Stimulated activated CD4-positive, alpha-beta T cell treated with anti-CD3 and anti-CD28 coated beads, Interleukin-2, amount 100 ng/mL, for 4 hours (primary cell): ENCODE measurements at places on chromosomes 7 and 10.

- no peak for DNase-seq
These were observed 30.2 kb upstream of the ARHGAP12 start for GRCh38 chr10:31958856-31959255.

DNA sequence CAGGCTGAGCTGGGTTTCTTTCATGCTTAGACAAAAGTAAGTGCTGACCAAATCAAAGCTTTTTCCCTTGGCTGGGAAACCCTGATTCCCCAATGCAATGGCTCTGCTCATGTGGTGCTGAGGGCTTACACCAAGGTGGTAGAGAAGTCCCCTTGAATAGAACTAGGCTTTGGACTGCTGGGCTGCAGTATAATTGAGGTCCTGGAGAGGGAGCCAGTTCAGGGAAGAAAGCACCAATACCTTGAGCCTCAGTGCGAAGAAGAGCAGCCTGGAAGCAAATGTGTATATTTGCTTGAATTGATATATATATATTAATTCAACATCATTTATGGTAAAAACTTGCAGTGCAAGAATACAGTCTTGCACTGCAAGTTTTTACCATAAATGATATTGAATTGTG, 391.1 kb downstream of the RPS24 start:
- DNase-seq: no peak

GRCh38 chr10:6187278-6187677, 15.5 kb upstream of the PFKFB3 start:
- DNase-seq: no peak

DNA sequence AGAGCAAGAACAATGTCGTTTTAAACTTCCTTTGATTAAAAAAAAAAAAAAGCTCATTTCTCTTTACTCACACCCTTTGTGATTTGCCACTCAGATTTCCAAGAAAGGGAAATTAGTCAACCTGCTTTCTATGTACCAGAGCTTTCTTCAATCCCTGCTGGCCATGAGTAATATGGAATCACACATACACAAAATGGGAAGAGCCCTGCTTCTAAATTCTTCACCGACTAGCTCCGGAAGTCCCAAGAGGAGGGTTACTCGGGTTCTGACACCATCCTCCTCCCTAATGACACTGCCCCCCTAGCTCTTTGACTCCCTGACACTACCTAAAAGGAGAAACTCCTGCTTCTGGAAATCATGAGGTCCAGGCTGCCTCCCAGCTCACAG, 81.8 kb upstream of the SFMBT2 start:
- DNase-seq: no peak

DNA sequence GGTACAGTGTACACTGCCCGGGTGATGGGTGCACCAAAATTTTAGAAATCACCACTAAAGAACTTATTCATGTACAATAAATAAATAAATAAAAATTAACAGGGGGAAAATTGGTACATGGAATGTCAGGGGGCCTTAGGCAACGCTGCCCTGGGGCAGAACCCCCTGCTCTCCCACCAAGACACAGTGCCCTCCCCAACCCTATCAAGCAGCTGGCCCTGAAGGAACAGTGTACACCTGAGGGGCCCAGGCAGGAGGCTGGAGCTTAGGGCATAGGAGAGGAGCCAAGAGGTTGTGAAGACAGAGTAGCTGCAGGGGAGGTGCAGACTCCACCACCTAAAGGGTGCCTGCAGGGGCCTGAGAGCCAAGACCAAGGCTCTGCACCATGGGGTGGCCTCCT, 128.8 kb downstream of the BMS1 start:
- DNase-seq: no peak

DNA sequence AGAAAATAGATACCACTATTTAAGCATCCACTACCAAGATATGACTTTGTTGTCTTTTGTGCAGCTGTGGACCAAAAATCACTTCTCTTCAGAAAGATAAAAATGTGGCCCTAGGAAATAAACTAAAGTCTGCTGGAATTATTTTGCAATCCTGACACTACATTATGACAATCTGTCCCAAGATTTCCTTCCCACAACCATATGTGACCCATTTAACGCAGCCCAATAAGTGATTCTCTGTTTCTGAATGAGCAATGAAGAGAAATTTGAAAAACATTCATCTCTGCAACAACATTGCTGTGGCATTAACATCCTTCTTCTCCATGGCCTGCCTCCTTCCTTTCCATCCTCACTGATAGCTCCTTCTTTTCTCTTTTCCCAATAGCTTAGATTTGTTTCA, 212.0 kb downstream of the TSPAN12 start:
- no peak for DNase-seq

- no peak for DNase-seq
These were observed 66.0 kb upstream of the VIPR2 start for GRCh38 chr7:159210581-159211235.

- no peak for DNase-seq
These were observed 495.2 kb upstream of the ADARB2 start for GRCh38 chr10:2232479-2232878.

DNA sequence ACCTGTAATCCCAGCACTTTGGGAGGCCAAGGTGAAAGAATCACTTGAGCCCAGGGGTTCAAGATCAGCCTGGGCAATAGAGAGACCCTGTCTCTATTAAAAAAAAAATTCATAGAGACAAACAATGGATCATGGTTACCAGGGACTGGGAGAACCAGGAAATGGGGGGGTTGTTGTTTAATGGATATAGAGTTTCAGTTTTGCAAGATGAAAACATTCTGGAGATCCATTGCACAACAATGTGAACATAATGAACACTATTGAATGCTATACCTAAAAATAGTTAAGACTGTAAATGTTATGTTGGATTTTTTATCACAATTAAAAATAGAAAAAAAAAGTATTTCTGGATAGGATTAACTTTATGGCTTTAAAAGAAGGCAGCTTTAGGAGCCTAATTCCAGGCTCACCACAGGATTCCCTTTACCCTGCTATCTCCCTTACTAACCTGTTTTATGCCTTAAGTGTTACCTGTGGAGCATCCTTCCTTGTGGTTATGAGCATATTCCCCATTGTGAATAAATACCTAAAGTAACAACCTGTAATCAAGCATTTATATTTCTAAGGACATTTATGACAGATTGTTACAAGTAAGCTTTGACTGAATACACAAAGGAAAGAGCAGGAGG, 45.1 kb upstream of the SGCE start:
- DNase-seq: no peak

GRCh38 chr10:126425489-126426065, 37.3 kb upstream of the ADAM12 start:
- no peak for DNase-seq

DNA sequence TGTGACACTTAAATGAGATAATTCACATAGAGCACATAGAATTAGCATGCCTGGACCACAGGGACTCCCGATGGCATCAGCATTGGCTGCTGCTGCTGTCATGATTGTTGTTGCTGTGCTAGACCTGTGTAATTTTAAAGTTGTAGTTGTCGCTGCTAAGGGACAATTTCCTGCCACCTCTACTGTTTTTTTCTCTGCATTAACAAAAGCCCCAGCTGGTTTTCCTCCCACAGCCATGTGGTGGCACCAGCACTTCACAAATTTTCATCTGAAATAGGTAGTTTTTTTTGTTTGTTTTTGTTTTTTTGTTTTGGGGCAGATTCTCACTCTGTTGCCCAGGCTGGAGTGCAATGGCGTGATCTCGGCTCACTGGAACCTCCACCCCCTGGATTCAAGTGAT, 25.4 kb upstream of the PRXL2A start:
- peak; percentile 16 for DNase-seq

GRCh38 chr7:115127399-115128021, 205.6 kb downstream of the MDFIC start:
- DNase-seq: no peak

- DNase-seq: no peak
These were observed 300.0 kb upstream of the C7orf33 start for GRCh38 chr7:148290538-148290937.

DNA sequence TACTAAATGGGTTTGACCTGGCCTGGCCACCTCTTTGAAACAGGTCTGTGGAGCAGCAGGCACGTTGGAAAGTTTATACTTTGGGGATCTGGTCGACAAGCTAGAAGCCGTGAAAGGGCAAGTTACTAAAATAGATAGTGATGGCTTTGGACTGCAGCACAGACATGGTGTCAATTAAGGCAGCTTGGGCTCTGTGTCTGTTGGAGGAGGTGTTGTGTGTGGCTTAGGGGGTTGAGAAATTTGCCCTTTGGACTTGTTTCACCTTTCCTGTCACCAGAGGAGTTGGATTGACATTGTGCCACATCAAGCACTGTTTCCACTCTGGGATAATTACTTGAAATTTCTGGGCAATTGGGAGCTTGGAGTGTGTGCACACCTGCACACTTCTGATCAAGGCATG, 251.8 kb upstream of the MKI67 start:
- DNase-seq: no peak

- no peak for DNase-seq
These were observed 185.2 kb downstream of the SKIDA1 start for GRCh38 chr10:21340331-21340730.

- no peak for DNase-seq
These were observed 557 bp downstream of the TMEM120A start for GRCh38 chr7:75993689-75994387.

GRCh38 chr10:45373003-45373575, 927 bp upstream of the ALOX5 start:
- DNase-seq: peak; percentile 29

- DNase-seq: peak; percentile 78
These were observed at the start of gene DNMBP for GRCh38 chr10:100009793-100010676. DNMBP (minus strand) TSS chr10:100009947; CDS start chr10:99972124, 37,823 bp downstream.

DNA sequence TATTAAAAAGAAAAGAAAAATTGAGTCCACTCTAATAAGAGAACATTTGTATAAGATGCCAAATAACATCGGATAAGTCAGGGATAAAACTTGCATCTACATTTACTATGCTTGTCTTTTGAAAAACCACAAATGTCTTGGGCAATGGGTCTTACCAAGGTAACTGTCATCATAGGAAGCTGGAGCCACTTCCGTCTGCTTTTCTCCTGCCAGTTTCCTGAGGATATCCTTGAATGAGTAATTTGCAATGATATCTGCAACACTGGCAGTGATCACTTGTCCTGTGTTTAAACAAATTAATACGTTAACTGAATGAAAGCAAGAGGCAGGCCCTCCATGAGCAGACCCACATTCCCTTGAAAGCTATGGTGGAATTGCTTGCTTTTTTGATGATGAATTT, 47.3 kb downstream of the ITGA8 start:
- no peak for DNase-seq

DNA sequence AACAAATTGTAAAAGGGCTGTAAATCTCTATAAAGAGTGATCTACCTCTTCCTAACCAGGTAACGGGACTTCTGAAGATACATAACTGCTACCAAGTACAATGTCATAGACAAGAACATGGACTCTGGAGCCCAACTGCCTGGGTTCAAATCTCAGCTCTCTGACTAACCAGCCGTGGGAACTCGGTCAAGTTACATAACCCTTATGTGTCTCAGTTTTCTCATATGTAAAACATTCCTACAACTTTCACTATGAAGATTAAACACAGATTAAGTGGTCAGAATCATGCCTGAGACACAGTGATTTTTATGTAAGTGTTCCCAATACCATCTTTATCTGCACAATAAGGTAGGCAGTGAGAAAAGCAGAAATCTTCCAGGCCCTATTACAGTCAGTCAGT, 52.6 kb downstream of the ITGB1 start:
- DNase-seq: no peak

GRCh38 chr10:116190883-116191282, 82.1 kb downstream of the GFRA1 start:
- DNase-seq: no peak

GRCh38 chr10:106493751-106494150, 670.8 kb downstream of the SORCS1 start:
- no peak for DNase-seq

DNA sequence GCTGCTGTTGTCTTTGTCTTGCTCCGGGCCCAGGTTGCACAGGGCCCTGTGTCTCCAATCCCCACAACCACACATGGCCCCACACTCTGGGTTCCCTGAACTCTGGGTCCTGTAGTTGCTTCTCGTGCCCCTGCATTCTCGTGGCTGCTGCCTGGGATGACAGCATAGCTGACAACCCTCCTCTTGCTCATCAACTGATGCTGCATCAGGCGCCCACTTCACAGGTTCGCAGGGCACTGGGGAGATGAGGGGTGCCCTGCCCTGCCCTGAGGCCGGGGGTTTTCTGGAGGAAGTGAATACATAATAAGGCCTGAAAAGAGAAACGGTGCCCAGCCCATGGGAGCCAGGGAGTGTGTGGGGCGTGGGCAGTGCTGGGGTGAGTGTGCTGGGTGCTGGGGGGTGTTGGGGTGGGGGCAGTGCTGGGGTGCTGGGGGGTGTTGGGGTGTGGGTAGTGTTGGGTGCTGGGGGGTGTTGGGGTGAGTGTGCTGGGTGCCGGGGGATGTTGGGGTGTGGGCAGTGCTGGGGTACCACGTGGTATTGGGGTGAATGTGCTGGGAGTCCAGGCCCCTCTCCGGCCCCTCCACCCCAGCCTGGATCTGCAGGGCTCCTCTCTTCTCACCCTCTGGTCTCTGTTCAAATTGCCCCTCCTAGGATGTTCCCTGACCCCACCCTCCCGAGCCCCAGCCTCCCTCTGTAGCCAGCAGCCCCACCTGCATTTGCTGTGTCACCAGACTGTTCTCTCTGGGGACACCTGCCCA, 2.0 kb upstream of the MTG1 start:
- DNase-seq: no peak

GRCh38 chr7:122273117-122273516, 31.4 kb downstream of the FEZF1 start:
- no peak for DNase-seq

- DNase-seq: no peak
These were observed 221.8 kb upstream of the TMEM72 start for GRCh38 chr10:44689368-44689767.

GRCh38 chr10:119362122-119362521, 154.8 kb downstream of the GRK5 start:
- no peak for DNase-seq

DNA sequence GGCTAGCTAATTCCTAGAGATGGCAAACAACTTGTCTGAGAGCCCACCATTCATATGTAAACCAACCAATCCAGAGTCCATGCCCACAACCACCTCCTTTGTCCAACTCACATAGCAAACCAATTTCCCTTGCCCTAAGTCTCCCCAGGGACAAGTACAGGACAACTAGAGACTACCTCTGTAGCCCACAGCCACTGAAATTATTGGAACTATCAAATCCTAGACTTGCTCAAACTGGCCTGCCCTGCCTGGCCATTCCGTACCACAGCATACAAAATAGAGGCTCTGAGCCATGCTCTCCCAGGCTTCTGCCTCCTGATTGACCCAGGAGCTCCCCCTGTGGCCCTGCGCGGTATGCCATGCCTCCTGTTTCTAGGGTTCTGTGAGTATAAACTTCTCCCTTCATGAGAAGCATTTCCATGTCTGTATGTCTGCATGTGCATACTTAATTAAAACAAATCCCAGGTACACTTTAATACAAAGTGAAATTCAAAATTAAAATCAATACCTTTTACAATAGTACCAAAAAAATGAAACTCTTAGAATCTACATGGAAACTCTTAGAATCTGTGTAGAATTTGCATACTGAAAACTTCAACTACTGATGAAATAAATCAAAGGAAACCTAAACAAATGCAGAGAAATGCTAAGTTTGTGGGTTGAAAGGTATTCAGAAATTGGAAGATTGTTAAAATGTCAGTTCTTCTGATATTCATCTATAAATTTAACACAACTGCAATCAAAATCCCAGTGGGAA, 4.0 kb upstream of the HECW1 start:
- DNase-seq: peak; percentile 6

- DNase-seq: no peak
These were observed 39.7 kb upstream of the SLC35B4 start for GRCh38 chr7:134356421-134356936.

GRCh38 chr10:97384156-97384555, 17.0 kb downstream of the RRP12 start:
- DNase-seq: no peak
